Esophagus squamous epithelium (tissue), 5 donors: ENCODE measurements at places on chromosomes 1 and 21.

DNA sequence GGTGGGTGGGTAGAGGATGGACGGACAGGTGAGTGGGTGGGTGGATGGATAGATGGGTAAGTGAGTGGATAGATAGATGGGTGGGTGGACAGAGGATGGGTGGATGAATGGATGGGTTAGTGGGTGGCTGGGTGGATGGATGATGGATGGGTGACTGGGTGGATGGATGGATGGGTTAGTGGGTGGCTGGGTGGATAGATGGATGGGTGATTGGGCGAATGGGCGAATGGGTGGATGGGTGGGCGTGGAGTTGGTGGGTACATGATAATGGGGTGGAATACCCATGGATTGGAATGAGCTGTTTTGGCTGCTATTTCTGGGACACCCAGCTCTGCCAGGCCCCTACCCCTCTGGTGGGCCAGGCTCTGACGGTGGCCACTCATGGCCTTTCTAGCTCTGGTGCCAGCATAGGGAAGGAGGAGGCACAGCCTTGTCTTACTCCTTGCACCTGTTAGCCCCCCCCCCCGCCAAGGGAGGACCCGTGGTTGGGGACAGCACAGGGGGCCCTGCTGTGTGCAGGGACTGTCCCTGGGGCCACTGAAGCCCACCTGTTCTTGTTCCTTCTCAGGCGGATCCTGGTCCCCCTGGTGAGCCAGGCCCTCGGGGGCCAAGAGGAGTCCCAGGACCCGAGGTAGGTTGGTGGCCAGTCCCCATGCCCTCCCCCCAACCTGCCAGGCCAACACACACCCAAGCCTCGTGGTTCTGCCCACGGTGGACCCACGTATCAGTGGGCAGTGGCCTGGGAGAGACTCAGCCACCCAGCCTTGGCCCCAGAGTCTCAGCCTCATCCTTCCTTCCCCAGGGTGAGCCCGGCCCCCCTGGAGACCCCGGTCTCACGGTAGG is 26.4 kb downstream of the COL6A2 start:
- no peak for DNase-seq

DNA sequence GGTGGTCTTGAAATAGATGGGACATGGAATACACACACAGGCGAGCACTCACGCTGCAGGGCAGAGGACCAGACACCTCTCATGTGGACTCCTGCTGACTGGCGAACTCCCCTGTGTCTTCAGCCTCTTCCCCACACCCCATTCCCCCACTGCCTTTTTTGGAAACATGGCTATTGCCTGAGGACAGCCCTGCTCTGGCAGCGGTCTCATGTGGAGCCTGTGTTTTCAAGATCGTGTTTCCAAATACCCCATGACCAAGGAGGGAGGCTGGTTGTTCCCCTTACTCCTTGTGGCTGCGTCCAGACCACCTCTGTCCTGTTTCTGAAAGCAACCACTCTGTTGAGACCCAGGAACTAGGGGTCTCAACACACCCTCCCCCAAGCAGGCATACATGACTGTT is 119.4 kb downstream of the C1orf94 start:
- no peak for DNase-seq

- no peak for DNase-seq
These were observed 68.9 kb downstream of the SLC9A1 start for GRCh38 chr1:27086026-27086425.

- no peak for DNase-seq
These were observed 37.2 kb downstream of the PBX1 start for GRCh38 chr1:164596172-164596571.

DNA sequence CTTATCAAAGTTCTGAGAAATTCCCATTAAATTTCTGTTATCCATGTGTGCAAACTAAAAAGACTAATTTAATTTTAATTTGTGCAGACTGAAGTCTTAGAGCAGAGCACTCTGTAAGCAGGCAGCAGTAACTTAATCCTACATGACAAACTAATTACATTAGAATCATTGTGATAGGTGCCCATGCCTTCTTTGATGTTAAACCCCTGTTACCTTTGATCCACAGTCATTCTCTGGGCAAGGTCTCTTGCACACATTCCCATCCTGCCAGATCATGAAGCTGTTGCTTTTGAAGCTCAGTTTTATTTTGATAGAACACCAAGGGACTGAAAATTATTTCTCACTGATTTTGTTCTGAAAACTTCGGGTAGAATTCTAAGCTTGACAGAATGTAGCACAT is 77.2 kb downstream of the BCAR3 start:
- no peak for DNase-seq

- no peak for DNase-seq
These were observed 58.3 kb downstream of the AKT3 start for GRCh38 chr1:243791586-243792267.

GRCh38 chr1:39317910-39318633 is 113.6 kb downstream of the MACF1 start:
- DNase-seq, result no peak
